ENCODE measurements at places on chromosomes 1 and 21.
A peak's percentile ranks its signal among the peaks of the same experiment; 100 is the strongest.

DNA sequence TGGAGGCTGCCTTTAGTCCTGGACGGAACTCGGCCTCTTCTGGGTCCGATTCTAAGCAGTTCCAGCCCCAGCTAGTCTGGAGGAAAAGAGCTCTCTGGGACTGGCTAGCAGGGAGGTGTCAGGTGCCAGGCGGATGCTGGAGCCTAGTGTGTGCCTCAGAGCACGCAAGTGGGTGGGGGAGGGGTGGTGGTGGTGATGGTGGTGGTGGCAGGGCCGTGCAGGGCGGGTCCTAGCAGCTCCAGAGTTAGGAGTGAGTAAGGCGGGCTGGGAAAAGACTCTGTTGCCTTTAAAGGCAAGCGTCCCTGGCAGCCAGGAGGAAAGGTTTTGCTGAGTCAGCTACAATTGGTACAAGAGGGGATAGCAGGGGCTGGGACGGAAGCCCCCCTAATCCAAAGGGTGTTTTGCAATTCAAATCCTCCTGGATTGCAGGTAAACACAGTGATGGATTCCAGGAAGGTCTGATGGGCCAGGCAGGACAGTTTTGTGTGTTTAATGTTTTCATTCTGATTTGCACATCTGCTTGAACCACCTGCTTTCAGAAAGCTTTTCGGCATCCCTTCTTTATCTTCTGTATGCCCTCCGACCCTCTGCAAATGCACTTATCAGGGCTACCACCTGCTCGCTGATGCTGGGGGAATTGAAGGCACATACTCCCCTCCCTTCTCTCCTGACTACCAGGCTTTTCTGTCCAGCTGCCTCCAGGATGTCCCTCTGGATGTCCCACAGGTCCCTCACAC is 4.1 kb upstream of the SLC2A1 start:
- no peak for DNase-seq

- DNase-seq = no peak
These were observed 3.4 kb upstream of the TEX35 start for GRCh38 chr1:178509414-178510007.

GRCh38 chr1:230680300-230681025 is 33.5 kb downstream of the AGT start:
- DNase-seq = no peak

GRCh38 chr1:175564723-175565122 is 178.7 kb downstream of the TNR start:
- no peak for DNase-seq

GRCh38 chr1:21622466-21623315 is 46.5 kb downstream of the RAP1GAP start:
- DNase-seq = peak; percentile 55

Data from activated CD4-positive, alpha-beta T cell treated with anti-CD3 and anti-CD28 coated beads, Interleukin-10, Interleukin-2, amounts not matched to agents 100 ng/mL and 50 ng/mL, durations not matched to agents 16 hours and 8 hours (primary cell).